ENCODE measurements at places on chromosomes 13 and 19.
A peak's percentile ranks its signal among the peaks of the same experiment; 100 is the strongest.

GRCh38 chr19:23481043-23481442 is 85.8 kb upstream of the ZNF91 start:
- no peak for DNase-seq

DNA sequence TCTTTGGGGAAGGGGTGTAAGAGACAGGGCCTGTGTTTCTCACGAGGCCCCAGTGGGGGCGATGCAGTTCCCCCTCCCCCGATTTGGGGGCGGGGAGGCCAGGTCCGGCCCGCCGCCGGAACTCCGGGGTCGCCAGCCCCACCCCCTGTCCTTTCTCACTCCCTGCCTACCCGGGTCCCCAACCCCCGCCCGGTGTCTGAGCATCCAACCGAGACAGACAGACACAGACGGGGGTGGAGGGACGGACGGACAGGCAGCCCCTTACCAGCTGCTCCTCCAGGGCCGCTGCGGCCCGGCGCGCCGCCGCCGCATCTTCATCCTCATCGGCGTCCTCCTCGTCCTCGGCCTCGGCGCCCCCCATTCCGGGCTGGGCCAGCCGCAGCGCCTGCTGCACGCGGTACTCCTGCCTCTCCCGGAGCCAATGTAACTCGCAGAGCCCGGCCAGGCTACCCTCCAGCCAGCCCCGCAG is 397 bp downstream of the DACT3 start:
- no peak for DNase-seq

- DNase-seq: no peak
These were observed 506.7 kb upstream of the NBEA start for GRCh38 chr13:34435338-34435737.

DNA sequence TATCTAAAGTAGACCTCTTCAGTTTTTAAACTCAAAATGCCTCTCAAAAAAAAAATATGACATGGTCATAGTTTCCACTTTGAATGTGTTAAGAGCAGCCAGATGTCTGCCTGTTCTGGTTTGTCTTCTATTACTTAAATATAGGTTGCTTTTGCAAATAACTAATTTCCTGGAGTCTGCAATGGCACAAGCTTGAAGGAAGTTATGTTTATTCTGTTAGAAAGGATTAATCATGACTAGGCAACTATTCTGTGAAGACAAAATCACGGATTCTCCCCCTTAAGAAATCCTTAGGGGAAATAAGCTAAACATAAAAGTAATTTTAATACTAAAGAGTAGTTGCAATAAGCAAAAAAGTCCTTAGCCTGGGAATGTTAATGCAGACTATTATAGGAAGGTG is 26.3 kb downstream of the SKA3 start:
- DNase-seq: no peak

DNA sequence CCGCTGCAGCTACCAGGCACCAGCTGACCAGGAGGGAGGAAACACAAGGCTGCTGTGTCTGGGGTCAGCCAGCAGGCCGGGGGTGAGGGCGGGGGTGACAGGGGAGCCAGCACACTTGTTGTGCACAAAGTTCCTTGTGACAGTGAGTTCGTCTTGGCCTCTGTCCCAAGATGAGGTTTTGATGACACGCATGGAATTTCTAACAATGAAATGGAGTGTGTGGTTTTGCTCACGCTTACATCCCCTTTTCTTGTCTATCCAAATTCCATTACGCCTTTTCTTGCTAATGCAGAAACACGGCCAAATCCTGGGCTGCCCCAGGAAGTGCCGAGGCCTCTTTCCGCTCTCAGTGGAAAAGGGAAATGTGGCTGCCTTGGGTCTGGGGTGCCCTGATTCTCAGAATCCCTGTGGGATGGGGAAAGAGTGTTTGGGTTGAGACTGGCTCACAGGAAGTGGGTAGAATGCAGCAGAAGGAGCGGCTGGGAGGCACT is 73.8 kb downstream of the GADD45B start:
- peak; percentile 83 for DNase-seq

- no peak for DNase-seq
These were observed 95.2 kb downstream of the ELF1 start for GRCh38 chr13:40923867-40924266.

- no peak for DNase-seq
These were observed 40.2 kb downstream of the UBL3 start for GRCh38 chr13:29810145-29810742.

- DNase-seq: no peak
These were observed 1.0 kb downstream of the KLF1 start for GRCh38 chr19:12885749-12886650.

DNA sequence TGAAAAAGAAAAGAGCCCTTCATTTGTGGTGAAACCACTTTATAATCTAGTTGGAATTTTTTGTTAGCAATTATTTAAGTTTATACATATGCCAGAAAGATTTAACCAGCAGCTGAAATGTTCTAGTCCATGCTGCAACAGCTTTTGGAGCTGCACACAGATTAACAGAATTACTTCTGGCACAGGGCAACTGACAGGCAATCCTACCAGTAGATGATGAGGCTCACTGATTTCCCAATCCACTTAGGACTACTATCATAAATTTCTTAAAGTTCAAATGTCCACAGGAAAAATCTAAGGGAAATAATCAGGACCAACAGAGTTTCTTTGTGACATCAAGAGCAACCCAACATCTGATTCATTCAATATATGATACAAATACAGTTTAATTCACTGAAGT is 78.8 kb downstream of the CRYL1 start:
- DNase-seq: no peak

DNA sequence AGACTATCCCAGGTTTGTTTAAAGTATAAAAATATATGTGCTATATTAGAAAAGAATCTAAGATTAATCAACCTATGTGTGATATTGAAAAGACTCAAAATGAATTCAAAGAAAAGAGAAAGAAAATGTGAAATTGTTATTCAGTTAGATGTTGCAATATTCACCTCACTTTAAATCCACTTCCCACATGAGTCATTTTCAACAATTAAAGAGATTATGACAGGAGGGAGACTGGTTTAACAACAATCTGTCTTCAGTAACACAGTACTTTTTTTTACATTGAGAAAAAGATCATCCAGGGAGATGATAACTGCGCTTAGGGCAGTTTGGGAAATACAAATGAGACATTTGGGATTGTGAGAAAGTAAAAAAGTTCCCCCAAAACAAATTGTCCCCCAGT is 1246.2 kb downstream of the SLITRK1 start:
- no peak for DNase-seq

DNA sequence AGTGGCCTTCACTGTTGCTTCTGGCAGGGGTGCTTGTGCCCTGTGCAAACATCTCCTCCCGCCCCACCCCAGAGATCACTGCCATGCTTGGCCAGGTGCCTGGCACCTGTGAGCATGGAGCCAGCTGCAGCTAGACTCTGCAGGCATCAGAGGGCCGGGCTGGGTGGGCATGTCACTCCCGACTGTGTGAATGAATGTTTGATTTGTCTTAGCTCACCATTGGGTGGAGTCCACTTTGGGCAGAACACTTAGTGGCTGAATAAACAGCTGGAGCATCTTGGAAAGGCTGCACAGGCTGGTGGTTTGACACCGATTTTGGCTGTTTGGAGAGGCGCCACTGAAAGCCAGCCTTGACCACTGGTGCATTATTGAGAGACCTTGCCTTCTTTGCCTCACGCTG is 267.3 kb downstream of the DLEU7 start:
- no peak for DNase-seq
